ENCODE measurements at places on chromosomes 7 and 10.

DNA sequence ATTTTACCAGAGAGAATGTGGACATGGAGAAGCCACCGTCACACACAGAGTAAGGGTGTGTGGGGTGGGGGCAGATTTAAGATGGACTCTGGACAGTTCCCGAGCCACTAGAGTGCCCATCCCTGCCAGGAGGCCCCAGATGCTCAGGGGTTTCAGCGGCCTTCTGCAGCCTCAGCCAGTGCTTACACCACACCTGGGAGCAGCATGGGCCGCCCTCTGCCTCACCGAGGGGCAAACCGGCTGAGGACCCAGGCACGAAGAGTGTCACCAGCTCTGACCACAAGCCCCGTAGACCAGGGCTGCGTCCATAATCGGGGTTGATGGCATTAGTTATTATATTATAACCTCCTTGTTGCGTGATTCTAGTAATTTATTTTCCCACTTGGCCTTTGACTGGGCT is 6.7 kb upstream of the MNX1 start:
- peaks cover 86% of the 10 kb centered on the region for H3K27me3 ChIP-seq
- H3K27ac ChIP-seq, result no peak overlapping the region
- H3K36me3 ChIP-seq, result no peaks in the 10 kb centered on the region
- DNase-seq, result no peak
- H3K4me3 ChIP-seq, result no peak overlapping the region

DNA sequence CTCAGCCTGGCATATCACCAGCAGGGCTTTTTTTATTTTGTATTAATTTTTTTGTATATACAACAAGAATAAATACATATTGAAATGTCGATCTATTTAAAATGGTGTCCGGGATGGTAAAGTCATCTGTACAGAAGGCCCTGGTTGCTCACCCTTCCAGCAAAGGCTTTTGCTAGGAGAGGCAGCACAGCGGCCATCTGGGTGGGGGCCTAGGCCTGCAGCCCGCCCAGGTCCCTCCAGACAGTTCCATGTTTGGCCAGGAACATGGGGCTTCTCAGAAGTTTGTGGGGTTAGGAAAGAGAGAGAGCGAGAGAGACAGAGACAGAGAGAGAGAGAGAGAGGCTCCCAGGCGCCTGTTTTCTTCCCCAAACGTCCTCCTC is 152.6 kb upstream of the LYZL2 start:
- H3K27ac ChIP-seq, result no peak overlapping the region
- no peak overlapping the region for H3K4me3 ChIP-seq
- no peak for DNase-seq
- no peaks in the 10 kb centered on the region for H3K36me3 ChIP-seq
- peaks cover 23% of the 10 kb centered on the region for H3K4me1 ChIP-seq

- no peak overlapping the region for H3K27ac ChIP-seq
- H3K4me3 ChIP-seq, result no peak overlapping the region
- H3K36me3 ChIP-seq, result no peaks in the 10 kb centered on the region
- DNase-seq, result no peak
- H3K27me3 ChIP-seq, result no peaks in the 10 kb centered on the region
Observed at GRCh38 chr7:26709210-26709990, 155.0 kb downstream of the SKAP2 start.

DNA sequence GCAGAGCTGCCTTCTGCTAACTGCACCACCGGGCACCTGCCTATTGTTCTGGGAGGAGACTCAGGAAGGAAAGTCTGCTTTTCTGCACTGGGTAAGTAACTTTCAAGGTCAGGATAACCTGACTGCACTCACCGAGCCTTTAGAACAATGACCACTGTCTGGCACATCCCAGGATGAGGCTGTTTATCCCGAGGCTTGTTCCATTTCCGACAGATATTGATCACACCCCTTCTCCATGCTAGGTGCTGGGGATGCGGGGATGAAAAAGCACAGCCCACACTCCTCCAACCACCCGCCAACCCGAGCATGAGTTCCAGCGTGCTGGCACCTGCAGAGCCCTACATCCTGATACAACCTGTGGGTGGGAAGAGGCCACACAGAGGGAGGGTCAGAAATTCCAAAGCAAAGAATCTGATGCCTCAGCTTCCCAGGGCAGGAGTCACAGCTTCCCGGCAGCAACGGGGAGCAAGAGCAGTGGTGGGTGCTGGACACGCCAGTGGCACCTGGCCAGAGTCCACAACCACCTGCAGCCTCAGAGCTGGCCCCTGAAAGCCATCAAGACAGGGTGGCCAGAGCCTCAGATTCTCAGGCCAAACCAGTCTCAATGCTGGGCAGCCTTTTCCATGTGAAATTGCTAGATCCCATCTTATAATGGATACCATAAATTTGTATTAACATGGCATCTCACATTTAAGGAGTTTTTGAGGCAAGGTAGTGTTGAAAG is 34.9 kb upstream of the CNPY1 start:
- H3K27ac ChIP-seq, result no peak overlapping the region
- peaks cover 43% of the 10 kb centered on the region for H3K27me3 ChIP-seq
- H3K4me1 ChIP-seq, result peaks cover 15% of the 10 kb centered on the region
- no peaks in the 10 kb centered on the region for H3K36me3 ChIP-seq
- DNase-seq, result no peak

Measured in activated T-cell treated with anti-CD3 and anti-CD28 coated beads, Interleukin-2, amount 50 U/mL, for 24 hours (primary cell).